CD4-positive, alpha-beta T cell (primary cell): ENCODE measurements at places on chromosomes 7 and 10. TPM values are rescaled to one million over a fixed set of nuclear protein-coding genes. Genes with fewer than 3 reads are reported as not detected.

CYP26A1 gene
- not detected for total RNA-seq

- DNase-seq, result peak; percentile 50
These were observed 15.3 kb upstream of the GPR146 start for GRCh38 chr7:1028775-1029636.

GRCh38 chr10:30374353-30374752 lies 25.3 kb upstream of the MTPAP start:
- no peak for DNase-seq

- DNase-seq, result peak; percentile 56
These were observed 8.2 kb downstream of the LFNG start for GRCh38 chr7:2527505-2528467.
